ENCODE measurements at places on chromosomes 3 and 15.

- DNase-seq = no peak
These were observed 784 bp upstream of the SAMMSON start for GRCh38 chr3:69998759-69999139.

DNA sequence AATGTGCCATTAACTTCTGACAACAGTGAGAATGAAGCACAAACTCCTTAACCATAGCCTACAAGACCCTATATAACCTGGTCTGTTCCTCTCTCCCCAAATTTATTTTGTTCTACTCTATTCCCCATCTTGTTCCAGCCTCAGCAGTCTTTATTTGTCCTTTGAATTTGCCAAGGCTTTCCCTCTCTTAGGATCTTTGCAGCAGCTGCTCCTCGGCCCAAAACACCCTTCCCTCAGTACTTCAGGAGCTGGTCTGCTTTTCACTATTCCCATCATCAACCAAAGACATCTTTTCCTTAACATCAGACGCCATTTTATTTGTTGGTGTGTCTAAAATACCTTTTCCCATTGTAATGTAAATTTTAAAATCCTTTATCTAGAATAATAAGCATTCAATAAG lies 10.2 kb downstream of the PRICKLE2 start:
- no peak for DNase-seq

GRCh38 chr3:119553823-119554415 lies 5.5 kb downstream of the CD80 start:
- DNase-seq = no peak

DNA sequence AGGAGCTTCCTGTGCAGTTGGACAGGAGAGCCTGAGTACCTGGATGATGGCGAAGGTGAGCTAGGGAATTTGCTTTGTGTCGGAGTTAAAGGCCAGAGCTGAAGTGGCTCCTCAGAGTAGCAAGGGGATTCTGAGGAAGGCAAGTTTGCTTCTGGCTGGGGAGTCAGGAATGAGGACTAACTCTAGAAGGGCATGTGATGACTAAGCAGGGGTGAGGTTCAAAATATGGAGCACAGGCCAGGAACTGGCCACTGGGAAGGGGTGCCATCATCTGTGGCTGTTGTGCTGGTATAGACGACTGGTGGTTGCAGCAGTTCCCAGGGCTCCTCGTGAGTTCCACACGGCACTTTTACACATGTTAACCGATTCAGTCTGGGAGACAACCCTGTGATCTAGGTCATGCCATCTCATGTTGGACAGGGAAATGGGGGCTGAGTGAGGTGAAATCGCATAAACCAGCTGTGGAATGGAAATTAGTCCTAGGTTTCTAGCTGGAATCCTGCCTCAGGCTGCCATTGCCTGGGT lies 100.8 kb downstream of the EEFSEC start:
- DNase-seq = no peak

DNA sequence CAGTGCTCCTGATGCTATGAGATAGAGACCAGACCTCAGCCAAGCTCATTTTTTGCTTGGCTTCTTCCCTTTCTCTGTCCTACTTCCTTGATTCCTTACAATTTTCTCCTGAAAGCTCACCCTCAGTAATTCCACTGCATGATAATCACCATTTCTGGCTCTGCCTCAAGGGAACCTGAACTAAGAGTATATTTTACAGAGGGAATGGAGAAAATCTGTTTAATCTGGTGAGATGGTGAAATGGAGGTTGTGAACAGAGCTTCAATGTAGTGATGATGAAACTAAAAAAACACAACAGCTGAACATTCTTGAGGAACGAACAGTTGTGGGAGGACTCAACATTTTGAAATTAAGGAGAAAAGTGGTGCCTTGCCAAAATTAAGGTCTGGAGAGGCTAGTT lies 16.3 kb downstream of the HHLA2 start:
- DNase-seq = no peak

DNA sequence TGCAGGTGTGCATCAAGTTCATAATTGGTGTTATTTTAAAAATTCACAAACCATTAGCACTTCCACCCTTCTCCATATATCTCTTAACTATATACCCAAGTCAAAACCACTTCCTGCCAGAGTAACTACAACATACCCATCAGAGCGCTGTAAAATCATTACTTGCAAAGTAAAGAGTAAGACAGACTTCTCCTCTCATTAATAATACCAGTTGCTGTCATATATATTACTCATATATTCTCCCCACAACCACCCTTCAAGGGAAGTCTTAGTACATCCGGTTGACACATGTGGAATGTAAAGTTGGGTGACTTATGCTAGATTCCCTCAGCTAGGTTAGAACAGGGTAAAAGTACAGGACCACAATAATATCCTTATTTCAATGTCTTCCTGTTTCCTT lies 5.6 kb downstream of the TERC start:
- DNase-seq = no peak

- DNase-seq = no peak
These were observed at the start of gene ZNF662 for GRCh38 chr3:42906070-42906847. ZNF662 (plus strand) TSS chr3:42906142; CDS start chr3:42908115, 1,973 bp downstream.

DNA sequence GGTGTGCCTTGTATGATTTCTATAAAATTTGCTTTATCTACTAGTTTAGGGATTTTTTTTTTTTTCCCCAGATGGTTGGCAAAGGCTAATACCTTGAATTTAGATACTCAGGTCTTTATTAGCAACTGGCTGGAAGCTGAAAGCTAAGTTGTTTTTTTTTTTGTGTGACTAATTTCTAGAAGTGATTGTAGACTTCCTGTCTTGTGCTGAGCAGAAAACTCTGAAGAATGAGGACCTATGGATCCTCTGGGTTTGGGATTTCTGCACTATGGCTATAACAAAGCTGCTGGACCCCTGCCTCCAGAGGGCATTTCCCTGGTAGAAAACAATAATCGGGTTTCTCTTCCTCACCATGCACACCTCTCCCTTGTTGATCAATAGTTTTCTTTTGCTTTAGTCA lies 10.0 kb downstream of the ARIH2 start:
- DNase-seq = no peak

GRCh38 chr3:140902791-140903190 lies 38.8 kb upstream of the SLC25A36 start:
- DNase-seq = no peak

GRCh38 chr3:118932822-118933558 lies 101.7 kb downstream of the IGSF11 start:
- no peak for DNase-seq

Measured in mesothelial cell of epicardium (in vitro differentiated cells).